ENCODE measurements at places on chromosomes 5 and 9.

DNA sequence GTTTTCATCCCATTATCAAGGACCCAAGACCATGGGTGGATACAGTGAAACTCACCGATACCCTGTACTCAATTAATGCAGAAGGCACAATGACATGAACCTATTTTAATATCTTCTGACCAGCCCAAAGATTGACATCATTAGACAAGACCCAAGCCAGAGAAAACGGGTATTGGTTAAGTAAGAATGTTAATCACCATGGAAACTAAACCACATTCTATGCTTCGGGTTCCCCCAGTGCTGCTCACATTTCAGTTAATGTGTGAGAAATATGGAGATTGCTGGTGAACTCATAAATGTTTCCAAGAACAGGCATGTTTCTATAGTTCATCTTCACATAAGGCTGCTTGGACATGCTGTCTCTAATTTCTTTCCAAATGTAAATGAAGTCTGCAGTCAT, 77.0 kb downstream of the IRX2 start:
- DNase-seq, result no peak

DNA sequence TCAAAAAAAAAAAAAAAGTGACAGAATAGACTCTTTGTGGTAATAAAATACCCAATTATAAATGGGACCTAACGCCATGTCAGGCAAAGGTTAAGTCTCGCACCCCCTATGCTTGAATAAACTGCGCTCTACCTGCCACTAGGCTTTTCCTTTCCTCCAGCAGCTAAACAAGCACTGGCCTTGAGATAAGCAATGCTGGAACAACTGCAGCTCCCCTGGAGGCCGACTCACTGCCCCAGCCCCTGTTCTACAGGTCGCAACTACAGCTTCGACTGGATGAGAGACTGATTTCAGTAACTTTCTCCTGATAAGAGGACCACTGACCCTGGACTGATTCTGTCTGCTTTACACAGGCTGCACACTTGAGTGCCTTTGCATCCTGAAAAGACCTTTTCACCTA, 210.2 kb downstream of the HSPA4 start:
- DNase-seq, result no peak

DNA sequence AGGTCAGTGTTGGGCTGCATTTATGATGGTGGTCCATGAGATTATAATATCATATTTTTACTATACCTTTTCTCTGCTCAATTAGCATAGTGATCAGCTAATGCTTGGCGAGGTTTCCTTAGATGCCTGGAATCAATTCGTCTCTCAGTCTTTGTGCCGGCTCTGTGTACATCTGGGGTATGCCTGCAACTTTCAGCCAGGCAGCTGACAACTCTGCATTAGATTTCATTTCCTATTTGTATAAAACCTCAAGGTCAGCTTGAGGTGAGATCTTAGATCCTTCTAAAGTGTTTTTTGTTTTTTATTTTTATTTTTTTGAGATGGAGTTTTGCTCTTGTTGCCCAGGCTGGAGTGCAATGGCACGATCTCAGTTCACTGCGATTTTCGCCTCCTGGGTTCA, 86.8 kb downstream of the MELK start:
- DNase-seq, result no peak

- no peak for DNase-seq
Measured at GRCh38 chr9:80359941-80360881, 788.4 kb downstream of the TLE4 start.

GRCh38 chr9:114418053-114418452, 30.3 kb upstream of the AKNA start:
- no peak for DNase-seq

GRCh38 chr9:123527981-123528380, 172.0 kb downstream of the CRB2 start:
- DNase-seq, result no peak

- DNase-seq, result no peak
Measured at GRCh38 chr9:5042661-5043178, 57.6 kb downstream of the JAK2 start.

GRCh38 chr9:29209748-29210291, 1636.5 kb upstream of the C9orf72 start:
- no peak for DNase-seq

- DNase-seq, result no peak
Measured at GRCh38 chr9:69331444-69331843, 6.4 kb downstream of the ENTREP1 start.

DNA sequence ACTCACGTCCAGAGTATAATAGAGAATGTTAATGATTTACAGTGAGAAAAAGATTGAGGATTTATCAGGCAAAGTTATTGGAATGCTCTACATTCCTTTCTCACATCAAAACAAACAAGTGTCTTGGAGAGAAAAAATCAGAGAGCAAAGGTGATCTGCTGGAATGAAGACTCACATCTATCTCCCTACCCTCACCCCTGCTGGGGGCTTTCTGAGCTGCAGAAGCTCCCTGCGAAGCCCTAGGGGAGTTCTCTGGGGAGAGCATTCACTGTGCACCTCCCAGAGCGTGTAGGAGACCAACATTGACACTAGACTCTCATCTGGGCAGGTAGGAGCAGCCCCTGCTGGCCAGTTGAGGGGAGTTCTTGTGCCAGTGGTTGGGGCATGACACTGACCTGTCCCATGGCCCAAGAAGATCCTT, 76.6 kb upstream of the ADAMTS16 start:
- DNase-seq, result no peak

DNA sequence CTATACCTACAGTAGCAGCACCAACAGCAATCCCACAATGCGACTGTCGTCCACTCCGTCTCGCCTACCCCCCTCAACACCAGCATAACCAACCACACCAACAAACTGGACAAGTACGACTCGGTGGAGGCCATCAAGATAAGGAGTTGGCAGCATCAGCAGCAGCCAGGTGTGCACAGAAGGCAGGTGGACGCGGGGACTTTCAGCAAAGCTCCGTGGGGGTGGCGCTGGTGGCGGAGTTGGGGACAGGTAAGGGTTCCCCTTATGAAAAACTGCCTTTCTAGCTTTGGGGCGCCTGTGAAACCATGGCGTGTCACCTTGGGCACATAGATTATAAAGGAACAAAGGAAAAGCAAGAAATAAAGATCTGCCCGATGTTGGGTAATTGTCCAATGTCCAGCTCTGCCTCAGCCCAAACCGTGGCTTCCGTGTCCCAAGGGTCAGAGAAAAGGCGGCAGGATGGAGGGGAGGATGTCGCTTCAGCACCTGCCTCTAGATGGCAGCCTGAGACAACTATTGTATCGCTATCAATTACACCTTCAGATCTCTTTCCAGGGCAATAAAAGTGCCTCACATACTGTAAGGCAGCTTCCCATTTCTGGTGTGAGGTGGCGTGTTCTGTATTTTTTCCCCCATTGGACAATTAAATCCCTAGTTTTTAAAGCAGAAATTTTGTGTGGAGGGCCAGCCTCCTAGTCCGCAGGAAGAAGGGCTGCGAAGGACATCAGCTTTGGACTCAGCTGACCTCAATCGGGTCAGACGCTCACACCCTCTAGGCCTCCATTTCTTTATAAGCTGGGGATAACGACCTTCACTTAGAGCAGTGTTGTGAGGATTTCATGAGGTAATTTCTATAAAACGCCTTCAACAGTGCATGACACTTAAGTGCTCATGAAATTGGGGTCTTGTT, 58.8 kb downstream of the MTRR start:
- peak; percentile 51 for DNase-seq

DNA sequence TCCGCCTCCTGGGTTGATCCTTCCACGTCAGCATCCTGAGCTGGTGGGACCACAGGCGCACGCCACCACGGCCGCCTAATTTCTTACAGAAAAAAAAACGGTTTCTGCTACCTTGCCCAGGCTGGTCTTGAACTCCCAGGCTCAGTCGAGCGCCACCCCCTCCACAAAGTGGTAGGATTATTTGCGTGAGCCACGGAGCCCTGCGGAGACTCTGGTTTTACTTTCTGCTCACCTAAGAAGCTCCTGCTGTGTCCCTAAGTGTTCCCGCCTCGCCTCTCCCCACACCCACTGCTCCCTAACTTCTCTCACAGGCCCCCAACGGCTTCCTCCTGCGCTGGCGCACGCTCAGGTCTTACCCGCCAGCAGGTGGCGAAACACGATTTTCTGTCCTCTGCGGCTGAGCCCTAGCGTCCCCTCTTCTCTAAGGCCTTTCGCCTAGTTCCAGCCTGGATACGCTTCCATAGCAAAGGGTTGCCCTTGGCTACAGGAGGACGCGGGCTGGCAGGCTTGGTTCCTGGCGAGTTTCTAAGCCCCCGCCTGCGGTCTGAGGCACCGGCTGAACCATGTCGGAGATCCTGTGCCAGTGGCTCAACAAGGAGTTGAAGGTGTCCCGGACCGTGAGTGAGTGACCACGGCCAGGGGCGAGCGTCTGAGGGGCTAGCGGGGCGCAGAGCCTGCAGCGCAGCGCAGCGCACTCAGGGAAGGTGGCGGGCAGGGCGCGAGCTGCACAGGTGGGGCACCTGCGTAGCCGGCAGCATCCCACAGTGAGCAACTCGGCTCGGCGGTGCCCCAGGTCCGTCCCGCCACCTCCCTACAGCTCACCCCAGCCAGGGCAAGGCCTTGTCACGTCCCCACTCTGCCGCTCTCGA, at the start of gene SPEF2:
Gene SPEF2, plus strand, starts transcription at position 429 of the 869 bp plus-strand sequence. Its CDS starts 135 bp downstream, at position 564.
- DNase-seq, result peak; percentile 93

GRCh38 chr9:124661271-124661670, 109.8 kb downstream of the NR6A1 start:
- DNase-seq, result no peak

GRCh38 chr9:89675058-89675742, 70.4 kb downstream of the GADD45G start:
- no peak for DNase-seq

GRCh38 chr5:64165500-64166200, at the start of gene RNF180:
TSS of gene RNF180 (plus strand) at chr5:64165843. CDS start at chr5:64200808, 34,965 bp downstream.
- peak; percentile 16 for DNase-seq

DNA sequence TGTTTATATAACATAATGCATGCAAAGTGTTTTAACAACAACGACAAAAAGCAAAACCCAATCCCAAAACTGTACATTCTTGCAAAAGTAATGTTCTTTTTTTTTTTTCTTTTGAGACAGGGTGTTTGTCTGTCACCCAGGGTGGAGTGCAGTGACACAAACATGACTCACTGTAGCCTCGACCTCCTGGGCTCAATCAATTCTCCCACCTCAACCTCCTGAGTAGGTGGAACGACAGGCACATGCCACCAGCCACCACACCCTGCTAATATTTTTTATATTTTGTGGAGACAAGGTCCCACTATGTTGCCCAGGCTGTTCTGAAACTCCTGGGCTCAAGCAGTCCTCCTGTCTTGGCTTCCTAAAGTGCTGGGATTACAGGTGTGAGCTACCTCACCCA, 13.6 kb upstream of the HAVCR1 start:
- DNase-seq, result no peak

GRCh38 chr9:76657265-76657664, 107.0 kb upstream of the PCA3 start:
- DNase-seq, result no peak
